ENCODE measurements at places on chromosomes 7 and 10.

- DNase-seq: no peak
These were observed 4.6 kb downstream of the SLC13A4 start for GRCh38 chr7:135723411-135723810.

DNA sequence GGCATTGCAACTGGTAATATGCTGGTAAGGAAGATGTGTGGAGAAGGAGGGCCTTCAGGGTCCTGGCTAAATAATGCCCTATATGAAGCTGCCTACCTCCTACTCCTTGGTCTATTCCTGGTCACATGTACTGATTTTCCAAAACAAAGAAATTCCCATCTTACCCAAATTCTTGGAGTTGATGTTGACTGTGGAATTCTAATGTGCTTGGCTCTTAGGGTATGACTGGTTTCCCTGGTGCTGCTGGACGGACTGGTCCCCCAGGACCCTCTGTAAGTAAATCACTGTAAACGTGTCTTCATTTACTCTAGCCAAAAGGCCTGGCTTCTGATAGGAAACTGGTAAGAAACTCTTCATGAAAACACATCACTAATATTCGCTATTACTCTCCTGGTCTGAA lies 27.0 kb downstream of the COL1A2 start:
- DNase-seq: no peak

DNA sequence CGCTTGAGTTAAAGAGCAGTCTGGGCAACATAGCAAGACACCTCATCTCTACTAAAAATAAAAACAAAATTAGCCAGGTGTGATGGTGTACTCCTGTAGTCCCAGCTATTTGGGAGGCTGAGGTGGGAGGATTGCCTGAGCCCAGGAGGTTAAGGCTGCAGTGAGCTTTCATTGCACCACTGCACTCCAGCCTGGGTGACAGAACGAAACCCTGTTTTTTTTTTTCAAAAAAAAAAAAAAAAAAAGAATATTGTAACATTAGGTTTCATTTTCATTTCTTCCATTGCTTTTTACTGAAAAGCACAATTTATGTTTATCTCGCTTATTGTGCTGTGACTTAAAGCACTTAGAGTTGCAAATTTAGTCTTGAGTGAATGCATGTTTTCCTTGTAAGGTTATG lies 80.0 kb downstream of the MLLT10 start:
- no peak for DNase-seq

- no peak for DNase-seq
These were observed 3.7 kb upstream of the WASL start for GRCh38 chr7:123752534-123752933.

- DNase-seq: no peak
These were observed 9.9 kb upstream of the OR6V1 start for GRCh38 chr7:143042159-143042789.

DNA sequence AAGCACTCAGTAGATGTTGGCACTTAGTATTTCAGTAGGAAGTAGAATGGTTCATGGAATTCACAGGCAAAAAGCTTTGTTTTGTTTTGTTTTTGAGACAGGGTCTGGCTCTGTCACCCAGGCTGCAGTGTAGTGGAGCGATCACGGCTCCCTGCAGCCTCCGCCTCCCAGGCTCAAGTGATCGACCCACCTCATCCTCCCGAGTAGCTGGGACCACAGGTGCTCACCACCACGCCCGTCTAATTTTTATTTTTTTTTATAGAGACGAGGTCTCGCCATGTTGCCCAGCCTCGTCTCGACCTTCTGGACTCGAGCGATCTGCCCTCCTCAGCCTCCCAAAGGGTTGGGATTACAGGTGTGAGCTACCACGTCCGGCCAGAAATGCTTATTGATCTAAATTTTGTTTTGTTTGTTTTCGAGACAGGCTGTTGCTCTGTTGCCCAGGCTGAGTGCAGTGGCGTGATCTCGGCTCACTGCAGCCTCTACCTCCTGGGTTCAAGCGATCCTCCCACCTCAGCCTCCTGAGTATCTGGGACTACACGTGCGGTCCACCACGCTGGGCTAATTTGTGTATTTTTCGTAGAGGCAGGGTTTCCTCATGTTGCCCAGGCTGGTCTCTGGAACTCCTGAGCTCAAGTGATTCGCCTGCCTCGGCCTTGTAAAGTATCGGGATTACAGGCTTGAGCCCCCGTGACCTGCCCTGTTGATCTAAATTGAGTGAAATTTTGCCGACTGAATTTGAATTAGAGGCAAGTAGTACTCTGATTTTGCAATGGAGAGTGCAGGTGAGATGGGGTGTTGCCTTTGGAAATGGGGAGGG lies 1.7 kb downstream of the GLRX3 start:
- DNase-seq: no peak

DNA sequence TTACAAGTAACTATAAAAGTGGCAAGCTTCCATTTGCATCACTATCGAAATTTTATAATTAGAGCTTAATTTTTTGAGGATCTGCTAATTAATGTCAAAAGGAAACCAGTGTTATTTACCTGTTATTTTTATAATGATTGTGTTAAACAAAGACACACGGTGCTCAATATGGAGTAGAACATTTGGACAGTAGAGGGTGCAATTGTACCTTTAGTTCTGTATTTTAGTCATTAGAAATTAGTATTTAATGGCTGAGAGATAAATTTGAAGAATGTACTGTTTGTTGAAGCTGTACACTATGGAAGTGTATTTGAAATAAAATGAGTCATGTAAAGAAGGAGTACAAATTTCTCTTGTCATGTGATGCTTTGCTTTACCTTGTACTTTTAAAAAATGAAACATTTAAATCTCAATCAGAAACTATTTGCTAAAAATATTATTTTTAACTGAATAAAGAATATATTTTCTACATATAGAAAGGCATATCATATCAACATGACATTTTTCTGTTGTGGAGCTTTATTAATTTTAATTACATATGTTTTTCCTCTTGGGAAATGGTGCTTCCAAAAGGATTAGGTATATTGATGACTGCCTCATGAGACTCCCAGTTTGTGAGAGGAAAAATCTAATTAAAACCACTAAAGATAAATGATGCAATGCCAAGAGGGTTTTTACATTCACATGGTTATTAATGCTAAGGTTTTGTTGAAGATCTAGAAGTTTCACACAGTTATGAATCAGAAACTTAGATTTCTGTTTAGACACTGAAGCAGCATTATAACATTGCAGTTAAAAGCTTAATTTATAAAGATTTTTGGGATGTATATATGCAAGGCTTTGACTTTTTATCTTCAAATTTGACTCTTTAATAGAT lies 10.4 kb upstream of the PRKG1 start:
- DNase-seq: no peak

- DNase-seq: no peak
These were observed 58.6 kb downstream of the ZMIZ1 start for GRCh38 chr10:79127151-79127961.

- no peak for DNase-seq
These were observed 123.6 kb downstream of the SH3PXD2A start for GRCh38 chr10:103731609-103732270.

DNA sequence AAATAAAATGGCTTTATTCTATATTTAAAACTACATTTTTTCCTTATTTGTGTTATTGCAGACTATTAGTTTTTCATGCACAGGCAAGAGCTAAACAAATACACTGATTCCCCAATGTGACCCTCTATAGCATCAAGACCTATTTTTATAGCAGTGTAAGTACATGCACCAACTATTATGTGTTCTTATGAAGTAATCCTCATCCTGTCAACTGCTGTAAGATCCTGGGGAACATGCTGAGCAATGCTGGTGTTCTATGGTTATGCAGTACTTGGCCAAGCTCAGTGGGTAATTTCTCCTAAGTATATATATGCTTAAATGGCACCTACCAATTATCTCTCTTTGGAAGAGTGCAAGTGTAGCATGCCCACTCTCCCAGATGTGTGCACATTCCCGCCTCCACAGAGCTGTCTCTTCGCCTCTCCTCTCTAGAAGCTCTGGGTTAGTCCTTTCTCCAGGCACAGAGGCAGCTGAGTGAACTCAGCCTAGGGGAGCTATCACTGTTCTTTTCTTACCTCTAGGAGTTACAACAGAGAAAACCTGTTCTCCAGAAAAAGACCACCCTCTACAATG lies 428.8 kb downstream of the KCNMA1 start:
- no peak for DNase-seq

DNA sequence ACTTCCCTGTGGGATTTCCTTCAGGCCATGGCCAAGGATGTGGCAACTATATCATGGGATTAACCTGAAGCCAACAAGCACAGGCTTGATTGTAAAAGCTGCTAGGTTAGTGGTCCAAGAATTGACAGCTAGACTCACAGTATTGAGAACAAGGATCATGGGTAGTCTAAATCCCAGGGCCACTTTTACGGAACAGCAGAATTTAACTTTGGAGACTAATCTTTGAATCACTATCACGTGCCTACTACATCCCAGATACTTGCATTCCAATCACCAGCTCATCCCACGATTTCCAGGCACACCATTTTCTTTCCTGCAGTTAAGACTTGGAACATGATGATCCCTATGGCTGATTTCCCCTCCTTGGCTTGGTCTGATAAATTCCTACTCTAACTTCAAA lies 65.6 kb upstream of the ADO start:
- no peak for DNase-seq

DNA sequence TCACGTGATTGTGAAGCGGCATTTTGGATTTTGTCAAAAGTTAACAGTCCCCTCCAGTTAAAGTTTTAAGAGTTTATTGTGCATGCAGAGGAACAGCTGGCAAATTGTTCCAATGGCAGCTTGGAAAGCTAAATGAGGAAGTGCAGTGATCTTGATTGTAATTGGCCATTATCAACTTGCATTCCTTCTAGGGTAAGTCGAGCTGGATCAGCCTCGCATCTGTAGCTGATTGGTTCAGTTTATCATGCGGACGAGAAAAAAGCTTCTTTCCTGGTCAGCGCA lies 566 bp downstream of the ZNF789 start:
- DNase-seq: no peak

GRCh38 chr7:41312235-41312634 lies 390.7 kb downstream of the INHBA start:
- no peak for DNase-seq

DNA sequence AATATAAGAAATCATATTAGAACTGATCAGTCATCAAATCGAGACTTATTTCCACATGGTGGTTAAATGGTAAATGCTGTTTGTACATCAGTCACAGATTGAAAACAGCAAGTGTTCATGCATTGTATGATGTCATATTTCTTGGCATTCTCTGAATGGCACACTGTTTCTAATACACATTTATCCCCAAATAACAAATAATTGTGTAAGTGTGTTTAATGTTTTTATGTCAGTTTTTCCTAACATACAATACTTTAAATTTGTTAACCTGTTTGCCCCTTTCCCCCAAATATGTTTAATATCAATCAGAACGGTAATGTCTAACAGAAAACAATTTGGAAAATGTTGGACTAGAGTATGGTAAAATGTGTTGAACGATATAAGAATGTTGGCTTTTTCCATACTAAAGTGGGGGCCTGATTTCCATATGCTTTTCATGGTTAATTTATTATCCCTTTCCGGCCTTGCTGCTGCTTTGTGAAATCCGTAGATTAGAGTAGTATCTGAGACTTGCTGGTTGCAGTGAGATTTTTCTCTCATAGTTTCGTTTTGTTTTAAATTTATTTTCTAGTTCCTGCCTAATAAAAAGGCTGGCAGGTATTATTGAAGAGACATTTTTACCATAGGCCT lies 23.7 kb downstream of the RAB18 start:
- DNase-seq: no peak

DNA sequence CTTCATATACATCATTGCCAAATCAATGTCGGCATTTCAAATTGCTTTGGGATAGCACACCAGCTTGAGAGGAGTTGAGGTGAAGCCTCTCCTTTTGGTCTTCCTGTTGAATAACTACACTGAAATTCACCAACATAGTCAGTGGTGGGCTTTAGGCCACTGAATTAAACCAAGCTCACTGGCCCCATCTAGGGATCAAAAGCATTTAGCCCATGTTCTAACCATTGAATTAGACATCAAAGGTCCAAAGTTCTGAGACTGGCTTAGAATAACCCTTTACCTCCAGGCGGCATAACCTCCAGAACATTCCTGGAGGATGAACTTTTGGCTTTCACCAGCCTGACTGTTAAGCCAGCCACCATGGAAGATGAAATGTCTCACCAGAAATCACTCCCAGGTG lies 54.6 kb downstream of the BPGM start:
- DNase-seq: peak; percentile 21

DNA sequence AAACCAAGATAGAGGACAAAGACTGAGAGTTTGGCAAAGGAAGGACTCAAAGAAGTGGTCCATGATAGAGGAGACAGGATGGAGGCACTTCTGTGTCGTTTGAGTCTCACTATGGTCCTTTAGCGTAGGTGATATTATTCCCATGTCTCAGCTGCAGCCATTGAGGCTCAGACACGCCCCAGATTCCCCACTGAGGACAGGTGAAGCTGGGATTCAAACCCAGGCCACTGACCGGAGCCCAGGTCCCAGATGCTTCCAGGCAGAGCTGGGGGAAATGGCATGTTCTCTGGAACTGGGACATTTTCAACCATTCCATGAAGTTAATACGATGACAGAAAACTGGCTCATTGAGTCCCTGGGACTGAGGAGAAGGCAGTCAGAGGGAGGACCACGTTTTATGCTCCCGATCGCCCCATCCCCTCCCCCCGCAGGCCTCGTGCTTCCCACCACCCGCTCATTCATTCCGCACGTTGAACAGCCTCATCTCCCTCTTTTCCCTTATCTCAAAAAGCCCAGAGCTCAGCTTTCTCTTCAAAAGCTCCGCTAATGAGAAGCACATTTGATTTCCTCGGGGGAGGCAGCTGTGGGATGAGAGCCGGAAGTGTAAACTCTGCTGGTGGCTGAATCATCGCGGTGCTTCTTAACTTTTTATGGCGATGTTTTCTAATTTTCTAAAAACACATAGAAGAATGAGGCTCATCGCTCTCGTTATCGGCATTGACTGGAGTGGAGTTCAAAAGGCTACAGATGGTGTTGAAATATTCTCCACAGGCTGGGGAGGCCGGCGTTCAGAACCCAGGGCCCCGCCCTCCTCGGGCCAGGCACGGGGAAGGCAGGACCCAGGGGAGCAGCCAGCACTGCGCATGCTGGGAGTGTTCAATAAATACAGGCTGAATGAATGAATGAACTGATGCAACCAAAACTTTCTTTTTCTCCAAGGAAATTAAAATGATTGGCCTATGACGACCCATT lies 64.0 kb downstream of the OAT start:
- no peak for DNase-seq

- DNase-seq: no peak
These were observed 5.0 kb downstream of the RHEB start for GRCh38 chr7:151514461-151515275.
